ENCODE measurements at places on chromosomes 2 and 18. TPM values are rescaled to one million over a fixed set of nuclear protein-coding genes. Genes with fewer than 3 reads are reported as not detected.
A peak's percentile ranks its signal among the peaks of the same experiment; 100 is the strongest.

- DNase-seq: peak; percentile 19
Measured at GRCh38 chr2:32783469-32783868, 155.6 kb downstream of the TTC27 start.

C2orf66 gene
- total RNA-seq: not detected

AQP12A gene
- not detected for total RNA-seq

DNA sequence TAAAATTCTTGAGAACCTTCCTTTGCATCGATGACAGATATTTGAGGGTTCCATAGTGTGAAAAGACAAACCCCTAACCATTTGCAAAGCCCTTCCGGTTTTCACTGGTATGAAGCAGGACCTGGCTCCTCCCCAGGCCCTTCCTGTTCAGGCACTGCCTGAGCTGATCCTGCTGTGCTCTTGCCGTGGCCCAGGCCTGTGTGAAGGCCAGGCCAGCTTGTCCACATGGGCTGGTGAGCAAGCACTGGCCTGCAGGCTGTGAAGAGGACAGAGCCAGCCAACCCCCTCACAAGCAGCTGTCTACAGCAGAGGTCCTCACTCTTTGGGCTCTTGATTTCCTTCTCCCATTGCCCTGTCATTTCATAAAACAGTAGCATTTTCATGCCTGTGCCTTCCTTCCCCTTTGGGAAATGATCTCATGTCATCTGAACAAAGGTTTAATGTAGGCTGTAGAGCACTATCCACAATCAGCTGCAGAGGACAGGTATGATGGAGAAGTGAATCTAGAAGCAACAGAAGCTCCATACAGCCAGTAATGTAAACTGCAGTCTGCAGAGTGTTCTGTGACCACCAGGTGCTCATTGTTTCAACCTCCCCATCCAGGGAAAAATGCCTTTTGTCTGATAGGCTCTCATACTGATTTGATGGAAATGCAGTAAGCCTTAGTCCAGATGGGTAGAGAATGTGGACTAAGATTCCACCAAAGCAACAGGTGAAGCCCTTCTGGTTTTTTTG, 19.8 kb downstream of the MPHOSPH10 start:
- no peak for DNase-seq

DNA sequence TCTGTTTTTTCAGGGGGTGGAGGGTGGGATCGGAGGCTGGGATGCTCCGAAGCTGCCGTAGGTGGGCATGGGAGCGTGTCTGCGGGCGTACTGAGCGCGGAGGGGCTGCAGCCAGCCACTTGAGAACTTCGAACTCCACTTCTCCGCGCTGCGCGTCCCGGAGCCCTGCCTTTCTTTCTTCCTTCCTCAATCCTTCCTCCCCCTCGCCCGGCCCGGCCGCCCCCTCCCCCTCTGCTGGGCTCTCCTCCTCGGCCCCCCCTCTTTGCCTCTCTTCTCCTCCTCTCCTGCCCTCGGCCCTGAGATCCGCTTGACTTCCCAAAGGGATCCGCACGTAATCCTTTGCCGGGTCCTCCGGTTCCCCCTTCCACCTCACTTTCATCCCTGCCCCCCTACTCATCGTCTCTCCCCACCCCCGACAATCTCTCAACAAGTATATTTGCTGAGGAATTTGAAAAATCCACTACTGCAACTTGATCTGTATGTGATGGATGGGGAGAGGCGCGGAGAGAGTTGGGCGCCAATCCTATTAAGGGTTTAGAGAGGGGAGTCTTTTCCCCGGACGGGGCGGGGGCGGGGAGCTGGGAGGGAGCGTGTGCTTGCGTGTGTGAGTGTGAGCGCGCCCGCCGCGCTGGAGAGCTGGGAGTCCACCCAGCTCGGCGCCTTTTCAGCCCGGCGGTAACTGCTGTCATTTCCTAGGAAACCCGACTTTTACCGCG, 1.1 kb downstream of the GLI2 start:
- DNase-seq: peak; percentile 93

- DNase-seq: no peak
Measured at GRCh38 chr2:120823551-120823950, 87.9 kb downstream of the GLI2 start.

DNA sequence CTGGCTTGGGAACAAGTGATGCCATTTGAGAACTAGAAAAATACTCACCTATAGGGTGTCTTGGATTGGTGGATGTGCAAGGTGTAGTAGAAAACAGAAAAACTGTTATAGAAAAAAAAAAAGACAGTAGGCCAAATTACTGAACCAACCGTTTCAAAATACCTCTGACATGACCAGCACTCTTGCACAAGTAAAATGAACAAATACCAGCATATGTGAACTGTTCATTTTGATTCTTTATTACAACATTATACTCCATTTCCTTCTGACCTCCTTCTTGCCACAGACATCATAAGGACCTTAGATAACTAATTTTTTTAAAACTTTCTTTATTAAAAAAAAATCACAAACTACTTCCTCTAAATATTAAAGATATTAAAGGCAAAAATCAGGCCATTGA, 125.5 kb downstream of the ATAD2B start:
- no peak for DNase-seq

DNA sequence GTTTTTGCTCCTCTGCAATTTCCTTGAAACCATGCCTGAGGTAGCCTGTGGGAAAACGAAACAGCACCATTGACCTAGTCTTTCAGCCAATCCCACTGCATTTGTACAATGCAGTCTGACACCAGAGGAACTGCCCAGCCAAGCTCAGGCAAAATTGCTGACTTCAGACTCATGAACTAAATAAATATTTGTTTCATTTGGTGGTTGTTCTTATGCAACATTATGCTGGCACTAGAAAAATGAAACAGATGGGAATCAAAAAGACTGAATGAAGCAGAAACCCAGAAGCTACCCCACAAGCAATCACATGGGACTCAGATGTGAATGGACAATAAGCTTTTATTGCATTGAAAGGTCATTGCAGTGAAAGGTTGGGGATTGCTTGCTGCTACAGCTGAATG, 1.7 kb downstream of the NAT8 start:
- no peak for DNase-seq

DNA sequence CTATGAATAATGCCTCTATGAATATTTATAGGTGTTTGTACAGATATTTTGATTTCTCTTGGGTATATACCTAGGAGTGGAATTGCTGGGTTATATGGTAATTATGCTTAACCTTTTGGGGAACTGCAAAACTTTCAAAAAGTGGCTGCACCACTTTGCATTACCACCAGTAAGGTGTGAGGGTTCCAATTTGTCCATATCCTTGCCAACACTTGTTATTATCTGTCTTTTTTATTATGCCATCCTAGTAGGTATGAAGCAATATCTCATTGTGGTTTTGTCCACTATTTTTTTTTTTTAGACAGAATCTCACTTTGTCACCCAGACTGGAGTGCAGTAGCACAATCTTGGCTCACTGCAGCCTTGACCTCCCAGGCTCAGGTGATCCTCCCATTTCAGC, 112.2 kb upstream of the FBXO11 start:
- DNase-seq: no peak

GRCh38 chr2:83960371-83960770, 498.7 kb downstream of the SUCLG1 start:
- no peak for DNase-seq

UGT1A10 gene
- total RNA-seq: not detected

- DNase-seq: no peak
Measured at GRCh38 chr2:74052732-74053710, 68.3 kb downstream of the TET3 start.

DNA sequence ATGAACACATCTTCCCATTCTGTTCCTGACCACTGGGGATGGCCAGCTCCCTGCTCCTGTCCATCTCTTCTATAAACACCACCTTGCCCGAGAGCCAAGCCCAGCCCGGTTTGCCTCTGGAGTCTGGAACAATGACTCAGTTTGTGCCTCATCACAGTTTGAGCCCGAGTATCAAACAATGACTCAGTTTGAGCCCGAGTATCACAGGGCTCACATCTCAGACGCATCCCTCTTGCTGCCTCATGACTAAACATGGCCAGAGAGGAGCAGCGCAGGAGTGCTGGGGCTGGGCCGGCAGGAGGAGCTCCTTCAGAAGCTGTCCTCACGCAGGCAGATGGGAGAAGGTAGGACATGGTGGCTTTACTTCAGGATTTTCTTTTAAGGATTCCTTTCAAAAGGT, 68.7 kb downstream of the PXDN start:
- no peak for DNase-seq

DNA sequence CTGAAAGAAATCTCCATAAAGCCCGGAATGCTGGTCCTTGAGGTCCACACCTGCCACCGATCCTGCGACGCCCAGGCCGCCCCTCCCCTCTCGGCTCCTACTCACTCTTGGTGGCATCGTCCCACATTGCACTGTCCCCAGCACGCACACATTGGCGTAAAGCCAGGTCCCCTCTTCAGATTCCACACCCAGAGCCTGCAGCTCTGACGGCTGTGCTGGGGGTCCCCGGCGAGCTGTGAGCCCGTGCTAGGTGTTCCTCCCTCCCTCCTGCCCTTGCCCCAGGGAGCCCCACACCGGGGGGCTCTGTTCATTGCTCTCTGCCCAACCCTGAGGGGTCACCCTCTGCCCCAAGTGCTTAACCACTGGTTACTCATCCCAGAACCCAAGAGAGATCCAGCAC, 8.5 kb downstream of the TPO start:
- no peak for DNase-seq

MAP4K4 gene
- 111 TPM for total RNA-seq

GRCh38 chr2:182827182-182827879, 39.1 kb downstream of the FRZB start:
- DNase-seq: no peak

FIGLA gene
- not detected for total RNA-seq

DNA sequence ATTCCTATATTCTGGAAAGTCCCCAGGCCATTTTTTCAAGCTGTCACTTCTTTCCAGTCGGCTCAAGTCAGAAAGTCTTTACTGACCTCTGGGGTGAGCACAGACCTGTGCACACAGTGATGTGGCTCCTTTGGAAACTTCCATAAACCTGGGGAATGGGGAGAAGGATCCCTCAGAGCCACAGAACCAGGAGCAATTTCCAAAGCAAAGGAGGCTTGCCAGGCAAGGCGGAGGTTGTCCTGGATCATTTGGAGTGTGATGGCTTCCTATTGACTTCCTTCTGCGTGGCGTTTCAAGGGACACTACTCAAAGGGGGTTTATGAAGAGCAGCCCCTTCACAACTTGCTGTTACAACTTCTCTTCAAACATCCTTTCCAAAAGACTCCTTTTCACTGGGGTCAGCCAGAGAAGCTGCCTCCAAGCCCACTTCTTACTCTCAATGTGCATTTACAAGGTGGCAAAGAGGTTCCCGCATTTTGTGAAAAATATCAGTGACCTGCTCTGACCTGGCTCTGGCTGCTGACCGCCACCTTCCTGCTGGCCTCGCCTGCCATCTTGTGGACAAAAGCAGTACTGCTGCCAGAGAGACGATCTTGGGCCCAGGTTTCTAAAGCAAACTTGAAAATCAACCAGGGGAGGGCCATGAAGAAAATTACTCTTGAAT, 18.2 kb upstream of the TMEM247 start:
- peak; percentile 83 for DNase-seq

GRCh38 chr2:3045318-3045921, 332.2 kb downstream of the EIPR1 start:
- DNase-seq: no peak

Data from tongue (tissue), 3 donors.